ENCODE measurements at places on chromosomes 6 and 20.

DNA sequence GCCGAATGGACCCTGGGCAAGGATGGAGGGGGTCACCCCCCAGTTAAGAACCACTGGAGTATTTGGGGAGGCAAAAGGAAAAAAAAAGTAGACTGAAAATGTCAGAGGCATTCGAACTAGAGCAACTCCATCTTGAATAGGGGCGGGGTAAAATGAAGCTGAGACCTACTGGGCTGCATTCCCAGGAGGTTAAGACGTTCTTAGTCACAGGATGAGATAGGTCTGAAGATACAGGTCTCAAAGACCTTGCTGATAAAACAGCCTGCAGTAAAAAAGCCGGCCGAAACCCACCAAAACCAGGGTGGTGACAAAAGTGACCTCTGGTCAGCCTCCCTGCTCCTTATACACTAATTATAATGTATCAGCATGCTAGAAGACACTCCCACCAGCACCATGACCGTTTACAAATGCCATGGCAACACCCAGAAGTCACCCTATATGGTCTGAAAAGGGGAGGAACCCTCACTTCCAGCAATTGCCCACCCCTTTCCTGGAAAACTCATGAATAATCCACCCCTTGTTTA lies 70.4 kb upstream of the KCNG1 start:
- DNase-seq = no peak

GRCh38 chr6:115832786-115833185 lies 227.9 kb downstream of the FRK start:
- no peak for DNase-seq

DNA sequence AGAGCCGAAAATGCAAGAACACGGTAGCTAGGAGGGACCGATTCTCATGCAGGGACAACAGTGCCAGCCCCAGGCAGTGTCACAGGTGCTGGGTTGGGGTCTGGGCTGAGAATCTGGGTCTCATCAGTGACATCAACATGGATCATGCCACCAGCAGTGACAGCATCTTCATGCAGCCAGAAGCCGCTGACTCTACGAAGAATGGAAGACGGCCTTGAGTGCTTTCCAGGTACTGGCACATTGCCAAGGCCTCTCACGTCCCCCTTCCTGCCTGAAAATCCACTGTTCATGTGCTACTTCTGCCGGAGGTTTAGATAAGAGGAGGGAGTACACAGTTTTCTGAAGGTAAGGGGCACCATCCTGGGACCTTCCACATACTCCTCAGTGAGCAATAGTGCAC lies 141.1 kb upstream of the FOXQ1 start:
- no peak for DNase-seq

DNA sequence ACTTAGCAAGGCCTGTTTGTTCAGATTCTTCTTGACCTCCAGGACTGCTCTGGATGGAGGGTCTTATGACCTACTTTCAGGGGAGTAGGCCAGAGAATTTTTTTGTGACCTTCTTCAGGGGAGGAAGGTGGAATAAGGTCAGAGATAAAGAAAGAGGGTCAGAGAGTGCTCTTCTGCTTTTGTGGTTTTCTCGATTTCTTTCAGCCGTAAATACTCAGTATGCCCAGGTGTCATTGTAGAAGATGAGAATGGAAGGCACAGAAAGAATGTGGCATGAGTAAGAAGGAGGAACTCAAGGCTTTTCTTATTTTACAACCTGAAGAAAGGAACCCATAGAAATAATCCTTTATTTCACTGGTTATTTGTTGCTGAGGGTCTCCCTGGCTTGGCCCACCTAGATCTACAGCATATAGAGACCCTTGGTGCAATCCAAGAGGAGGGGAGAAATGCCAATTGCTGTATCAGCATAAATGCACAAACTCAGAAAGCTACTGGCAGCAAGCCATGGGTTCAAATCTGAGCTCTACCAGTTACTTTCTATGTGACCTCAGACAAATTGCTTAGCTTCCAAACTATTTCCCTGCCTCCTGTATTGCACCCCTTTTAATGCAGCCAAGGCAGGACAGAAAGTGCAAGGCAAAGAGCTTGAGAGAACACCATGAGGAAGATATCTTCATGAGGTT lies 68.0 kb downstream of the OLIG3 start:
- DNase-seq = no peak

GRCh38 chr6:151452750-151453427 lies 963 bp upstream of the RMND1 start:
- DNase-seq = no peak

- DNase-seq = no peak
Measured at GRCh38 chr6:53829698-53830221, 35.0 kb downstream of the LRRC1 start.

- DNase-seq = no peak
Measured at GRCh38 chr6:30167101-30167500, 3.8 kb downstream of the TRIM15 start.

DNA sequence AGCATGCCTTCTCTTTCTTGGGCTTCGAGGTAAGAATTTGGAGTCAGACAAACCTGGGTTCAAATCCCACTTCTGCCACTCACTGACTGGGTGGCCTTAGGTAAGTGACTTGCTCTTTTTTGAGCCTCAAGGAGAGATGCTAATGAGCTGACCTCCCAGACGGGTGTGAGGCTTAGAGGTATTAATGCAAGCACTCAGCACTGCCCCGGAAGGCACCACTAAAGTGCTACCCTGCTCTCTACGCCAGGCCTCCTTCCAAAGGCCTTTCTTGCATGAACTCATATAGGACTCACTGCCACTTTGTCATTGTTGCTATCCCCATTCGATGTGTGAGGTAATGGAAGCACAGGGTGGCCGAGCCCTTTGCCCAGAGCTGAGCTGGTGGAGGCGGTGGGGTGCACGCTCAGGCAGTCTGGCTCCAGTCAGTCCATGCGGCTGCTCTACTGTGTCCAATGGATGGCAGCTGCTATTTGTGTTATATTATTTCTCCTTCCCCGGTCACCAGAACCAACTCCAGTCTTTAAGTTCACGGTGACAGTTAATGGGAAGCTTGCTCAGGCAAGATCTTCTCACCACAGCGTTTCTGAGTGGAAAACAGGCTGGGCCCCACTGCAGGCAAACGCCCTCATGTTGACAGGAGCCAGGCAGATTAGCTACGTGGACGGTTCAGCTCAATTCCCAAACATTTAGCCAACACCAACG lies 55.2 kb upstream of the MLN start:
- no peak for DNase-seq

- no peak for DNase-seq
Measured at GRCh38 chr6:11480541-11480940, 57.0 kb upstream of the TMEM170B start.

DNA sequence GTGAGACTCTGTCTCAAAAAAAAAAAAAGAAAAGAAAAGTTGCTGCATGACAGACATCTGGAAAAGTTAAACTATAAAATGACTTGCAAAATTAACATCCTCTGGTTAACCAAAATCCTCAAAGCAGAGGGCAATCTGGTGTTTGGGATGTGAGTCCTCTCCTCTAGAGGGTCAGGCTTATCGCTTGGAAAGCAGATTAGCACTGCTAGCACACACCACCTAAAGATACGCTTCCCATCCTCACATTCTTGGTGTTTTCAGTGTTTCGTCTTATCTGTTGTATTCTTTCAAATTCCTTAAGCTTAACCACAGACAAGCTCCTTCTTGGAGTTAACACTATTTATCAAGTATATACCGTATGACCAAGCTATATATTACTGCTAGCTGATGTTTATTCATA lies 198.0 kb downstream of the SOX4 start:
- DNase-seq = no peak

DNA sequence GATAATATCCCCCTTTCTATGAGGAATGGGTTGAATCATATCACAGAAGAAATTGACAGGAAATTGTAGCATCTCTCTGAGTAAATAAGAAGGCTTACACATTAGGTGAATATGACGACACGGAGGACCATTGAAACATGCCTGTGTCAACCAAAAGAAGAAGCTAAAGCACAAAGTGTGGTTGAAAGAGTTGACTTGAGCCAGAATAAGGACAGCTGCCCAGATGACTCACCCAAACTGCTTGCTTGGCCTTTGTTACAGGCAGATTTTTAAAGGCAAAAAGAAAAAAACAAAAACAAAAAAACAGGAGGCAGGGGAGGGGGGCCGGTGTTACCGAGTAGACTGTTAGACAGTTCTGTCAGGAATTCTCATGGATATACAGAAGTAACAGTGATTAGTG lies 129.8 kb upstream of the EDN1 start:
- no peak for DNase-seq

GRCh38 chr6:115441651-115442050 lies 619.0 kb downstream of the FRK start:
- no peak for DNase-seq

GRCh38 chr20:62666736-62667529 lies 24.6 kb downstream of the SLCO4A1 start:
- DNase-seq = no peak

- DNase-seq = no peak
Measured at GRCh38 chr6:46057792-46058191, 42.1 kb upstream of the CLIC5 start.

DNA sequence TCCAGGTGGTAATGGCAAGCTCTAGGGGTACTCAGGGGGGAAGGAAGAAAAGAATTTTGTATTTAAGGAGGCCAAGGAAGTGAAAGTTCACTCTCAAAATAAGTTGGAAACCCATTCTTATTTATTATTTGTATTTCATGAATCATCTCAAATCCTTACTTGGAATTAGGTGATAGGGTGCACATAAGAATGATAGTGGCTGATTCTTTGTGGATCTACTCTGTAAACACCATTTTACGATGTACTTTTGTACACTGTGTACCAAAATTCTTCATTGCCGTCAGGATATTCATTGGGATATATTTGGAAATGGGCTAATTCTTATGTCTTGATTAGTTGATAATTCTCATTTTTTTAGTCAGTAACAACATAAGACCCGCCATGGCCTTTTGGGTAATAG lies 179.5 kb upstream of the LAMP5 start:
- DNase-seq = no peak

GRCh38 chr6:150189122-150189521 lies 46.3 kb downstream of the PPP1R14C start:
- DNase-seq = no peak

DNA sequence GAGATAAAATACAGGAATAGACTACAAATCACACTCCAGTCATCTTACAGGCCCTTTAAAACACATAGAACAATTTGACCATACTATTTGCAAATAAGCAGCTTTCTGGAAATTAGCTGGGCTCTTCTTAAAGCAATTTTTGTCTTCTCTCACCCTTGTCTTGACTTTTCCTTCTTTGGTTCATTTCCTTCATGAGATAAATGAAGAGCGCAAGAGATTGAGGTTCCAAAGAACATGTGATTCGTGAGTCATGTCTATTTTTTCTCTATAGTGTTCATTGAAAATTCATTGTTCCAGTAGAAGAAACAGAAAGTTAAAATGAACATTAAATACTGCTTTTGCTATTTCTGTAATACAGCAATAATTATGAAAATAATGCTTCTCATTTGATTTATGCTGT lies 33.9 kb downstream of the PRDM1 start:
- no peak for DNase-seq
